ENCODE measurements at places on chromosomes 3 and 15.

- no peak for DNase-seq
Measured at GRCh38 chr3:197487911-197488391, 67.8 kb downstream of the BDH1 start.

DNA sequence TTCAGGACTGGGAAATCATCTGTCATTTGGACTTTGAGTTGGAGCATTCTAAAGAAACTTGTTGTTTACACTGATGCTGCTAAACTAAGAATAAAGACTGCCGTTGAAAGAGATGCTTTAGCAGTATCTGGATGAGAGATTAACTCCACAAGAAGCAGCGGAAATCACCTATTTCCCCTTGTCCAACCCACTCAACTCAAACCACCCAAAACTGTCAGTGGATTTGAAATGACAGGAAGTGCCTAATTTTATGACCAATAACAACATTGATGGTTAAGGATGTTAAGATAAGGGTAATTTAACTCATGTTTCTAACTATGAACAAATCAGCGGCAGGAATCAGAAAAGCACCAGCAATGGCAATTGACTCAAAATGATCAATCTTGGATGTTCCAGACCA, 110.8 kb upstream of the NR2F2 start:
- no peak for DNase-seq

DNA sequence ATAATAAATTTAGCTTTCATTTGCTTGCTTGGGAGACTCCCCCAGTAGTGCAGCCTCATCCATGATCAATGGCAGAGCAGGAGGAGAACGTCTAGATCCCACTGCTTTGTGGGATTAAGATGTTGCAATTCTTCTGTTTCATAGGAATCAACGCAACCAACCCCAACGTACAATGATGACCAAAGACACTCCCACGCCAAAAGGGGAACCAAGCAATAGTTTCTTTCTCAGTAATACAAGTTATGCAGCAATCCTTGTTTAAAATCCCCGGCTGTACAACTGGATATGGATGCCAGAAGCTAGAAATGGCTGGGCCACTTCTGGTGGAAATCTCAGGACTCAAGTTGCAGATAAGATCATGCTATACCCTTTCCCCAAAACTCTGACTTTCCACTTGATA, 411.2 kb downstream of the VPS13C start:
- no peak for DNase-seq

DNA sequence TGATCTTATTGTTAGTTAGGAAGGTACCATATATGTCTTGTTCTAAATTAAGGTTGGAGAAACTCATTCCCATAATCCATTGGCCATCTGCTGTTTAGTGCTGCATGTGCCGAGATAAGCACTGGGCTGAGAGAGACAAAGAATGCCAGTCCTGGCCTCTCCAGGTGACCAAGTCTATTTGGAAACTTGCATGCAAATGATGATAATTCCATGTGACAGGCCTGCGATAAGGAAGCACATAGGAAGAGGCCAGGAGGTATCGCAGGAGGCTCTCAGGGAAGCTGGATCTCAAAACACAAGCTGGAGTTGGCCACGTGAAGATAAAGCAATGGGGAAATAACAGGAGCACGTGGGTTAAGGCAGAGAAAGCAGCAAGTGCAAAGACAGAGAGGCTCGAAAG, 39.7 kb downstream of the MYO5C start:
- DNase-seq = no peak

GRCh38 chr15:80289528-80290495, 37.8 kb upstream of the CTXND1 start:
- no peak for DNase-seq

- no peak for DNase-seq
Measured at GRCh38 chr15:101441696-101442095, 47.8 kb downstream of the PCSK6 start.

- DNase-seq = no peak
Measured at GRCh38 chr3:48404440-48405342, 25.2 kb downstream of the PLXNB1 start.

DNA sequence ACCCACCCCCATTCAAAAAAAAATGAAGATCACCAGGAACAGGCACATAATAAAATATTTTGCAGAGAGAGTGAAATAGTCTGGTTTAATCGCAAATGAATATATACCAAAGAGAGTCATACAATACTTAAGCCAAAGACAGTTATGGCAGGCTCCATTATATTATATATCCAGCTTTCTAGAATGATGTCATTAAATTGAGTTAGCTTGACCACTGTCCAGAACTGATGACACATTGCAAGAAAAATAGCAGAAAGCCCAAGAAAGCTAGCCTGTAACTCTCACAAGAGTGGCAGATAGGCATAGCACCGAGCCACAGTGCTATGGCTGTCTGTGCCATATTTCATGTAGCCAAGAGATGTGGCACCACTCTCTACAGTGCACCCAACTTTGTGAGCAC, 231.9 kb upstream of the SEMA6D start:
- no peak for DNase-seq

DNA sequence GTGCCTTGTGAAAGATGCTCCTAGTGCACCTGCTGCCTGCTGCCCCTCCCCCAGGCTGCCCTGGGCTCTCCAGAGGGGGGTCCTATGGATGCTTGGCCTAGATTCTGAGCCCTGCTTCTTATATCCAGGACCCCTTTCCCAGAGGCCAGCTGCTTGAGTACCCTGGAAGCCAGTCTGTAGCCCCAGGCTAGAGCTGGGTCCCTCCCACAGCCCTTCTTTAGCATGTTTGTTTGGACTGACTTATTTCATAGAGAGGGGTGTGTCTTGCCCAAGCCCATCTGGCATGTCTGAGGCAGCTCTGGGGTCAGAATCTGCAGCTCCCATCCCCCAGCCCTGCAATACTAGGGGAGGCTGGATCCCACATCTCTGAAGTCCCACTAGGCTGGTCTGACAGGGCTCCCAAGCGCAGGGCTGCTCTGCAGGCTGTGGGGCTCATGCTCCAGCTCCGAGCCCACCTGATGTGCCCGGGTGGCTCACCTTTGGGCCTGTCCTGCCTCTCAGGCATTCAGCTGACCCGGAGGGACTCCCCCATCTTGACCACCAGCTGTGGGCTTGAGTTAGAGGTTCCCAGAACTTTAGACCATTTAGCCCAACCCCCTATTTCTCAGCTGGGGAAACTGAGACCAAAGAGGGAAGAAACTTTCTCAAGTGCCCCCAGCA, 3.1 kb downstream of the CHRNB4 start:
- DNase-seq = no peak

DNA sequence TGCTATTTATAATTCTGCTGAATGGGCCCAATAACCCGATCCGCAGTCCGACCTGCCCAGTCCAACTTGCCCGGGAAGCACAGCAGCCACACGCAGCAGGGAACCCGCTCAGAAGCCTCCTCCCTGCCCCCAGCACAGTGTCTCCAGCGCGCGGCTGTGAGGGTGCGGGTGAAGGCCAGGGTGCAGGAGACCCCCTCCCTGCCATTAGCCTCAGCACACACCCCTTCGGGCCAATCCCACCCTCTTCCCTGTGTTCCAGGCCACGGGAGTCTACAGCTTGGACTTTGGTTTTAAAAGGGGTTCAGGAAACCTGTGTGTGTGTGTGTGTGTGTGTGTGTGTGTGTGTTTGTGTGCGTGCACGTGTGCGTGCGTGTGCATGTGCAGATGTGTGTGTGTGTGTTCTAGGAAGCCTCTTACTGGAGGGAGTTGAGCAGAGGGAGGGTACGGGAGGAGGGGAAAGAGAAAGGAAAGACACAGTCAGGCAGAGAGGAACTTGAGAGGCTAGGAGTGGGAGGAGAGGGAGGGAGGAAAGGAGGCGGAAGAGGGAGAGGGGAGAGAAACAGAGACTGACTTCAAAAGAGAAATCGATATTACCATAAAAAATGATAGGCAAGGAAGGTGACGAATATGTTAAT, 34.2 kb downstream of the ATP2B2 start:
- no peak for DNase-seq

- no peak for DNase-seq
Measured at GRCh38 chr15:78875107-78875914, 2.6 kb downstream of the MORF4L1 start.

- DNase-seq = no peak
Measured at GRCh38 chr3:63128380-63128779, 149.7 kb upstream of the SYNPR start.

GRCh38 chr15:63345391-63345752, 36.3 kb downstream of the CA12 start:
- no peak for DNase-seq

GRCh38 chr3:182692021-182692420, 101.3 kb upstream of the ATP11B start:
- DNase-seq = no peak

- DNase-seq = no peak
Measured at GRCh38 chr15:67370206-67370954, 115.8 kb downstream of the IQCH start.

DNA sequence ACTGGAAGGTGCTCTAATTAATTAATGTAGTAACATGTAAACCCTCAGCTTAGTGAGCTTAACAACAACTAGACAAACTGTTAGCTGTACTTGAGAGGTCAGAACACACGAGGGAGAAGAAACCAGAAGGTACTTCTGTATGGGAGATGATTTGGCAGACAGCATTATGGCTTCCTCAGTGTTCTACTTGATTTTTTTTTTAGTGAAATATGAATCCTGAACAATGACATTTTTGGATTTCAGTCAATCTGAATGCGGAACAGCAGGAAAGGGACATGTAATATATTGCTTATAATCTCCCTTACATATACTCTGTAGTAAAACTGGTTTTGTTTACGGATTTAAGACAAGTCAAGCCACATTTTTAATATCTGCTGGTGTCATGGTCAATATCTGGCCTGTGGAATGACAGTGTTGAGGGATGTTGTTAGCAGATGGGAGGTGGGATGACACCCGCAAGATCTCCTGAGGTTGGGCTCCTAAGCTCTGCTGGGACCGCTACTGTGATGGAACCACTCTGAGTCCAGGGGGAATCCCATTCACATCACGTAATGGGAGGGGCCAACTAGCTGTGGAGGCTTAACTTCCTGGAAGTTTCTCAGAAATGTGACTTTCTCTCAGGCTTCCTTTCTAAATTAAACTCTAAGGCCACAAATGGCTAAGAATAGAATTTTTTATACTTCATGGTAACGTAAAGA, 18.7 kb downstream of the TNFAIP8L3 start:
- DNase-seq = peak; percentile 48

DNA sequence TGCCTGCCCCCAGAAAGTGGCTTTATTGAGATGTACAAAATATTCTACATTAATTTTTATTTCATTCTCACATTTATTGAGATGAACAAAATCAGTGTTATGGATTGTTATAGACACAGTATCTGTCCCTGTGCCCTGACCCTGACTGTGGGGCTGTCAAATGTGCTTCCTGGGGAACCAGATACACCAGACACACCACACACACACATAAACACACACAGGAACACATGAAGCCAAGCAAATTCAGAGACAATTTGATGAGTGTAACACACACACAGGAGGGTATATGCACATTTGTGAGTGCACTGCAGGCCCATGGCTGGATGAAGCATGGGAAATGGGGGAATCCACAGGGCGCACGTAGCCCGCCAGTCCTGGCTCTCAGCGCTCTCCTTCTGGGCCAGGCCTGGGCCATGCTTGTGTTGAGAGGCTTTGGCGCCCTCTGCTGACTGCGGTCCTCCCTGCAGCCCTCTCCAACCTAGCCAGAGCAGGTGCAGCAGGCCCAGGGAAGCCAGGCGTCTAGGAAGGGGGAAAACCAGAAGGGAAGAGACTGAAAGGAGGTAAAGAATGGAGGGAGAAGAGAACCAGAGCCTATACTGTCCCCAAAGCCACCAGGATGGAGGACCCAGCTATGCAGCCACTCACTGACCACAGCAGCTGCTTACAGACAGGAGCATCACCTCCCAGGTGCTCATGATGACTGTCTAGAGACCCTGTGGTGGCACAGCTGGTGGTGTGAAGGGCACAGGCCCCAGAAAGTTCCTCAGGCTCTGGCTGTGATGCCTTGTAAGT, 18.0 kb upstream of the LOXL1 start:
- DNase-seq = peak; percentile 80

- DNase-seq = no peak
Measured at GRCh38 chr3:123511726-123512125, 62.8 kb upstream of the ADCY5 start.

- peak; percentile 1 for DNase-seq
Measured at GRCh38 chr15:23687143-23687470, at the start of gene NDN. Gene NDN, minus strand, starts transcription at chr15:23687305. Its CDS starts 88 bp downstream, at chr15:23687217.

DNA sequence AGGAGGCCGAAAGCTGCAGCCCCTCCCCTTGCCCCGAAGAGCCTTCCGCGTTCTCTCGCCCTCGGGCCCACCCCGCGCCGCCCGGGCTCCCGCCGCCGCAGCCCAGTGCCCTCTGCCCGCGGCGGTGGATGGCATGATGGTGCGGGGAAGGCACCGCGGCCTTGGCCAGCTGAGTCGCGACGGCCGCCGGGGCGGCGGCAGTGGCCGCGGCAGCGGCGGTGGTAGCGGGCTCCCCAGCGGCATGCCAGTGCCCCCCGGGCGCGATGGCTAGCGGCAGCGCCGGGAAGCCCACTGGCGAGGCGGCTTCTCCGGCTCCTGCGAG, 1.2 kb downstream of the TLNRD1 start:
- no peak for DNase-seq

GRCh38 chr3:120449701-120450599, 842 bp downstream of the FSTL1 start:
- no peak for DNase-seq

GRCh38 chr15:83767741-83768140, 113.8 kb downstream of the ADAMTSL3 start:
- DNase-seq = no peak

DNA sequence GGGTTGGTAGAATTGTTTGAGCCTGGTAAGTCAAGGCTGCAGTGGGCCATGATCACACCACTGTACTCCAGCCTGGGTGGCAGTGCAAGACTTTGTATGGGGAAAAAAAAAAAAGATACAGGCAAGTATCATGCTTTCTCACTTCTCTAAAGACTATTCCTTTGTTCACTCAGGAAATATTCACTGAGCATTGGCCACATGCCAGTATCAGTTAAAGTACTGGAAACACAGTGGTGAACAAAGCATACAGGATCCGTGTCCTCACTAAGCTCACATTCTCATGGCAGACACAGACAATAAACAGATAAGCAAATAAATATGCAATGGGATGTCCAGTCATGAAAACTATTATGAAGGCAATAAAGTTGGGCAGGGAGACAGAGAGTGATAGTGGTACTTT, 5.1 kb upstream of the MTHFS start:
- DNase-seq = no peak

- no peak for DNase-seq
Measured at GRCh38 chr3:124119056-124119716, 127.3 kb upstream of the ROPN1 start.

- DNase-seq = peak; percentile 59
Measured at GRCh38 chr3:160413613-160414248, 14.3 kb downstream of the SMC4 start.

DNA sequence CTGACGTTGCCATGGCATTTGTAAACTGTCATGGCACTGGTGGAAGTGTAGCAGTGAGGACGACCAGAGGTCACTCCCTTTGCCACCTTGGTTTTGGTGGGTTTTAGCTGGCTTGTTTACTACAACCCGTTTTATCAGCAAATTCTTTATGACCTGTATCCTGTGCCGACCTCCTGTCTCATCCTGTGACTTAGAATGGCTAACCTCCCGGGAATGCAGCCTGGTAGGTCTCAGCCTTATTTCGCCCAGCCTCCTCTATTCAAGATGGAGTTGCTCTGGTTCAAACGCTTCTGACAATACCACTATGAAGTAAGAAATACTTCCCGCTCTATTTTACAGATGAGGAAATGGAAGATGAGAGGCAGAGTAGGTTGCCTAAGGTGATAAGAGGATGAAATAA, 16.6 kb downstream of the PAQR9 start:
- DNase-seq = no peak
